Renal cortex interstitium (tissue), 15 donors: ENCODE measurements at places on chromosomes 2 and 18. TPM values are rescaled to one million over a fixed set of nuclear protein-coding genes. Genes with fewer than 3 reads are reported as not detected.

DNA sequence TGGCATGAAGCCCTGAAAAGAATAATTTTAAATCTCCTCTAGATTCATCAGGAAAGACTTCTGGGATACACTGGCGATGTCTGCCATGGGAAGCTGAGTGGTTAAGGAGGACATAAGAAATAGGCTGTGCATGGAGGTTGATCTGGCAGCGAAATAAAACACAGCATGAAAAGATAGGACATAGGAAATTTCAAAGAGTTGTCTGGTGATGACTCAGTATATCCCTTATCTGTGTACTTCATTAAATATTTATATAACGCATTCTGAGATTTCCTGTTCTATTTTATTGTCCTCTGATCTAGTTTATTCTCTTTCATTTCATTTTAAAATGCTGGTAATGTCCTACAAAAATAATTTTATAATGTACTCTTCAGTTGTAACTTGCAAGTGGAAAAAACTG lies 1337.3 kb upstream of the DDX18 start:
- DNase-seq, result no peak

DNA sequence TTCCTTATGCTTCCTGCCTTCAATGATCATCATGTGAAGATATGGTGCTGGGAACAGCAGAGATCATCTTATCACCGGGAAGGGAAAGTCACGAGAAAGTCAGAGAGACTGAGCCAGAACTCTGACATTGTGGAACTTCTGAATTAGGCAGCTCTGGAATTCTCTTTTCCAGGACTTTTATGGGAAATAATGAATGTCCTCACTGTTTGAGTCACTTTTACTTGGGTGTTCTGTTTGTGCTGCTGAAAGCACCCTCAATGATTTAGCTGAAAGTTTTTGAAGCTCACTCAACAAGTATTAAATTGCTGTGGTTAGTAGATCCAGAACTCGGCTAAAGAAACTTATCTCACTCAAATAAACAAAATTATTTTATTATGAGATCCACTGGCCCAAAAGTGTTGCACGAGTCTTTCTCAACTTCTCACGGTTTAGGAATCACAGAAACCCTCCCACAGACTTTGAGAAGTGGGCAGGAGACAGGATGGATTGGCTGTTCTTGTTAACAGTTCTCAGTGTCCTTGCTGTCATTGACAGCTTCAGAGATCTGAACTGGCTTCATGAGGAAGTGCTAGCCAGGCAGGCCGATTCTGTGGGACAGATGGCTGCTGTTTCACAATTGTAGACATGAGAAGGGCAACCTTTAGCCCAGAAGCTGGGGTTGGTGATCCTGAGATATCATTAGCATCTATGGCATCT lies 26.4 kb upstream of the ATRAID start:
- no peak for DNase-seq

DNA sequence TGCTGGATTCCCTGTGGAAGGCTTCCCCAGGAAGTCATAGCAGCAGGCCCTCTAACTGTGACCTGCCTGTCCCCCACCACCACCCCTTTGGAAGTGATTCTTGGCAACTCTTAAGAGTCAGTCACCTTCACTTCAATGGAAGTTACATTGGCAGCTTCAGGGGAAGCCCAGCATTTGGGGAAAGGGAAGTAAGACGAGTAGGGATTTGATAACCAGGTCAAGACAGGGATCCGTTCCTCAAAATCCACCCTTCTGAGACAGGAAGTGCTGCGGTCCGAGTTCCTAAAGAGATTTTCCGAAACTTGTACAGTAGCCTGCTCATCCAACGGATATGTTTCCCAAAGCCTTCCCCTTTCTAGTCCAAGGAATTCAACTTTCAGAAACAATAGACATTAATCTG lies 54.2 kb downstream of the MRPL35 start:
- DNase-seq, result no peak

DNA sequence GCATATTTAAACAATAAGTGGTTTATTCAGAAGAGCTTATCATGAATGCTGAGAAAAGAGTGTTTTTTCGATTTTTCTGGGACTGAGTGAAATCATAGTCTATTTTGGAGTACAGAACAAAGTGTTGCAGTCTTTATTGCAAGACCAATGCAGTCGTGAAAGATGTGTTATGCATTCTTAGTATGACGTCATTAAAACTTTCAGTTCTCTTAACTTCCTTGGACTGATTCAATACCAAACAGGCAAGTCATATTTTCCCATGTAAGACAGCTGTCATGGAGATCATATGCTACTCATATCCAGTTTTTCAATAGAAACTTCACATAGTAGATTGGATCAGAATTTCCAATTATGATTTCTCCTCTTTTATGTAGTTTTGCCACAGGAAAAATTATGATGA lies 92.6 kb downstream of the RIT2 start:
- DNase-seq, result no peak

GRCh38 chr2:18559531-18560030 lies 872 bp downstream of the RDH14 start:
- DNase-seq, result no peak

DNA sequence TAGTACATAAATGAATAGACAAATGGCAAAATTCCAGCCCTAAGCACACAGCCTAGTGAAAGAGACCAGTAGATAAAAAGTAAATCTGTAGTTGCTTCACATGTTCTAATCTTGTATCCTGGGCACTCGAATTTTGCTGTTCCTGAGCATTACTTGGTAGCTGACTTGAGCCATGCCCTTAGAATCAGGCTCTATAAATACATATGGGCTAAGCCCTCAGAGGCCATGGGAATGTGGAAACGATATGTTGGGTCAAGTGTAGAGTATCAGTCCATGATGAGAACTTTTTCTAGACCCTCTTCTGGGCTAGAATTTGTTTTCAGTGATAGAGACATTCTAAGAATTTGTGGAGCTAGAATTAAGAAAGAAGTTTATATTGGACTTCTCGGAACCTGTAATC lies 21.9 kb downstream of the ELAC1 start:
- DNase-seq, result no peak

- DNase-seq, result no peak
These were observed 131.0 kb downstream of the CCDC85A start for GRCh38 chr2:56314796-56315195.

DNA sequence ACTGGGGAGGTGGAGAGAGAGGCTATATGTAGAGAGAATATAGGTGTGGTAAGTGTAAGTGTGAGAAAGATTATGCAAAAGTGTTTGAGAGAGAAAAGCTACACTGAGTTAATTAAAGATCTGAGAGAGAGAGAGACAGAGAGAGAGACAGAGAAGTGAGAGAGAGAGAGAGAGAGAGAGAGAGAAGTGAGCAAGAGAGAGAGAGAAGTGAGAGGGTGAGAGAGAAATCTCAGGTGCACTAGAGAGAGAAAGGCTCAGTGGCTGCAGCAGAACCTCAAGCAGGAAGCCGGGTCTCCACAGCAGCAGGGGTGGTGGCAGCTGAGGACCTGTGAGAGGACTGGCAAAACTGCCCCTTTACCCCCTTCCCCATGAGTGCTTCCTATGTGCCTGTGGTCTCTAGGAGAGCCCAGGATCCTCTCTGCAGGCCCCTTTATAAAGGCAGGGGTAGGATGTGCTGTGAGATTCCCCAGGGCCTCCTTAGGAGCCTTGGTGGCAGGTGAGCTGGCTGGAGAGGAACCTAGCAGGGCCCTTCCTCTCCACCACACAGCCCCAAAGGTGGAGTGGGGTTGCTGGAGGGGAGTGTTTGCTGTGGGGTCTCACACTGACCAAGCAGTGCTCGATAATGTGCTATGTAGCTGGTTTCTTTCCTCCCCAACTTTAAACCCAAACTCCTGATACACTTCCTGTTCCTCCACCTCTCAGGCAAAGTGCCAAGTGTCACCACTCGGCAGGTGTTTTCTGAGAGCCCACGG lies 52.6 kb downstream of the SLC4A5 start:
- no peak for DNase-seq

- no peak for DNase-seq
These were observed 28.0 kb upstream of the KCMF1 start for GRCh38 chr2:84942964-84943421.

DNA sequence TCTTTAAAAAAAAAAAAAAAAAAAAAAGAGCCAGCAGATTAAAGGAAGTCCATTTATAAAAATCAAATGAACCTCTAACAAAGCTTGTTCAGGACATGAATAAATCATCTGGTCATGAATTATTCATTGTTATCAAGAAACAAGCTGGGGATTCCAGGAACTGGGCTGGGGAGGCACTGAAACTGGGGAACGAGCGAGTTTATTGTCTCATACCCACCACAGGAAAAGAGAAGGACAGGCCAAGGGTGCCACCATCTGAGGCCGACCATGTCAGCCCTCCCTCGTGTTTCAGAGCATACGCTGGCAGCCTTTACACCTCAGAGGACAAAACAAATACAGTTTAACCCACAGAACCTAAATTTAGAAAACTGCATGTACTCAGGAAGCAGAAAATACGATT lies 164.2 kb downstream of the VWC2L start:
- no peak for DNase-seq

DNA sequence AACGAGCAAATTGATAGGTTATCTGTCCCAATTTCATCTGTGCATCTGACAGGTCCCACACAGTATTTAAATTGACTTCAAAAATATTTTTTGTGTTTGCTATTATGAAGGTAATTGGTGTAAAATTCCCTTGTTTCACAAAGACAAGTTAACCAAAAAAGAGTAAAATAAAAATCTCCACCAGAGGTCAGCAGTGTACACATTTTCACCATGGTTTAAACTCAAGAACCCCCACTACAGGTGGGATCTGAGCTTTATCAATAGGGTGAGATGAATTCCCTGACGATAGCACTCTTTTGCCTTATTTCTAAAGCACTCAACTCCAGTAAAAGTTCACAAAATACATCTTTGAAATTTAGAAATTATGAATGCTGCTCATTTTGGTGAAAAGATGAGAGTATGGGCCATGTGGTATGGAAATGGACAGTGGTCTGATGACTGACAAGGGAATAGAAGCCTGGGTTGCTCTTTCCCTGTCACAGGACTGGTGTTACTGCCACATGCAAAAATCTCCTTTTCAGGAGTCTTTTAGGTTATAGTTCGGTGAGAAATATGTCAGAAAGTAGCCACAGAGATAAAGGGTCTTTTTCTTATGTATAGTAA lies 68.0 kb downstream of the SERPINB8 start:
- DNase-seq, result no peak

DNA sequence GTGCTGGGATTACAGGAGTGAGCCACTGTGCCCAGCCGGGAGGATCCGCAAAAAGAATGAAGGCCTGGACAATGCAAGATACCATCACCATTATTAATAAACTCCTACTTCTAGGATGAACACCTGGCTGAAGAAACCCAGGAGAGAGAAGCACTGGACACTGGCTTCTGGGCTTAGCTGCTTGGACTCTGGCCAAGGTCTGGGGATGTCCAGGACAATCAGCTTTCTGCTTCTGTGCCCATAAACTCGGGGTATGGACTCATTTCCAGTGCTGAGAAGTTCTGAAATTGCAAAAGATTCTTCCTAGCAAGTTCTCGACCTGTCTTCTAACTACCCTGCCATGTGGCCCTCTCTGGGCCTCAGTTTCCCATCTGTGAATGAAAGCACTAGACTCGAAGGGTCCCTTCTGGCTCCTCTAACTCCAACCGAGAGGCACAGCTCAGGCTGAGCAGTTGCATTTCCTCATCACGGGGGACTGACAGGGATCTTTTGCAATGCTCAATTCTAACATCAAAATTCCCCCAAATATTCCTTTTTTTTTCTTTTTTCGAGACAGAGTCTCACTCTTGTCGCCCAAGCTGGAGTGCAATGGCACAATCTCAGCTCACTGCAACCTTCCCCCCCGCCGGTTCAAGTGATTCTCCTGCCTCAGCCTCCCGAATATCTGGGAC lies 2.4 kb upstream of the SH2D6 start:
- DNase-seq, result no peak

GRCh38 chr2:159052157-159052601 lies 83.7 kb downstream of the TANC1 start:
- no peak for DNase-seq

DNA sequence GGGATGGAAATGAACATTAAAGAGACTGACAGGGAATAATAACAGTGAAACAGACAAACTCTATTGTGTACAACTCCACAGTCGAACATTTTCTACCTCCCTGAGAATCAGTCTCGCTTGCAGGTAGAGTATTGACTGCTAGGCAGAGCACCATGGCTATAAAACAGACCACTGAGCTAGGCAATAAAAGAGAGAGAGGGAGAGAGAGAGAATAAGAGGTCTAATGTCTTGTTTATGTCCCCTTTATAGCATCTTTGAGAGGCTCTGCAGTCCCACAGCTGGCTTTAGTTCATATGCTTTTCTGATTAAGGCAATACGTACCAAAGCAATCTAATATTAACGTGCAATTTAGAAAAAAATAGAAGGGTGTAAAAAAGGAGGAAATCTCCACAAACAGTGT lies 652.6 kb downstream of the NRXN1 start:
- no peak for DNase-seq

DNA sequence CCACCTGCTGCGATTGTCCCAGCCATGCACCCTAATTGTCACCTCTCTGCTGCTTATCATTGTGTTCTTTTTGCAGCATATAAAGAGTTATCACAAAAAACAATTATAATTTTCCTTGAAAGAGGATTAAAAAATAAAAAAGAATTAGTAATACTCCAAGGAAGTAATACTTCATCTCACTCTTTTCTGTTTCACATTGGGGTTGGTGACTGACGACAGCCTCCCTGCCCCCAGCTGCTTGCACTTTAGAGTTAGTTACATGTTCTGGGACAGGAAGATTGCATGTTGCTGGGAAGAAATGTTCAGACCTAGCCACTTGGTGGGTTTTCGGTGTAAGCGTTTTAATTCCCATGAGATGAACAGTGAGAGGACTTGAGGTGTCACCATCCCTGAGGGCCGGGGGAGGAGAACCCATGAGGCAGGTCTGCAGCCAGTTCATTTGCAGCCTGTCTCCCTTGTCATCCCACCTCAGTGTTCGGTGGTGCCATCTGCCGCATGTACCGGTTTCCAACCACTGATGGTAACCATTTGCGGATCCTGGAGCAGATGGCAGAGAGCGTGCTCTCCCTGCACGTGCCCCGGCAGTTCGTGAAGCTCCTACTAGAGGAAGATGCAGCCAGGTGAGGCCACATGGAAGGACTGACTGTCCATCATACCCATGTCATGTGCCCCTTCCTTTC lies 69.1 kb downstream of the COA5 start:
- no peak for DNase-seq

The MAP2 gene
- polyA plus RNA-seq, result 33.0 TPM
